Cardiac muscle cell (in vitro differentiated cells and primary cell): ENCODE measurements at places on chromosomes 2 and 18.

GRCh38 chr2:42752314-42752713, 11.6 kb downstream of the OXER1 start:
- no peak for DNase-seq

DNA sequence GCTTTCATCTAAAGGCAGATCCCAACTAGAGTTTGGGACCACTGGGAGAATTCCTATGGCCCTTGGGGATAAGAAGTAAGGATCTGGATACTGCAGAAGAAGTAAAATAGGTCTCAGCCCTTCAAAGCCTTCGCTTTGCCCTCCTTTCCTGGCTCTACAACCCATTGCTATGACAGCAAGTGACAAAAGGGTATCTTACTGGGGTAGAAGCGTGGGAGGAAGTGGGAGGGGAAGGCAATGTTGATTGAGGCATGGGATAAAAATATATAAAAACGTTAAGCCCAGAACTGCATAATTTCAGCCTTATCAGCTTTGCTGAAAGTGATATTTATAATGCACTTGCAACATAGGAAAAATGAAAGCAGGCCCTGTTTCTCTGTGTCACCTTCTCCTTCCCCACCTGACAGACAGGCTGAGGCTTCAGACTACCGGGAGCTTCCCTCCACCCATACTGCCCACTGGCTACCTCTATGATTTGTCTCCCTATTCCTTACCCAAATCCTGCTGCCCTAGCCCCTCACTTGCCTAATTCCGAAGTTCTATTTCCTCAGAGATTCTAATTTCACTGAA, 14.9 kb upstream of the SOS1 start:
- DNase-seq: no peak

- DNase-seq: no peak
Observed at GRCh38 chr2:33978471-33978870, 379.4 kb upstream of the FAM98A start.

DNA sequence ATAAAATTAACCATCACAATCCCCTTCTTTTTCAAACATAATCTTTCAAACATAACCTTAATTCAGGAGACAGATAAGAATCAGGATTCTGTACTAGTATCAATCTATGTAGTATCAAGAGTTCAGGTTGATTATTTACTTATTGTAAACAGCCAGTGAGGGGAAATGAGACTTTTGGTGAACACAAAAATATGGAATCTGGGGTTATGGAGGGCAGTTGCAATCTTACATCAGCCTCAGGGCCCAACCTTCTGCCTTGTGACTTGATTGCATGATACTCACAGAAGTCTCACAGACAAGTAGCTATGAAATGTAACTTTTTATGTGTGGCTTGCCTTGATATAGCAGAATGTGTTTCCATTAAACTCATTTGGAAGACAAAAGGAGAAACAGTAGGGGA, 262.7 kb upstream of the THSD7B start:
- DNase-seq: no peak

- no peak for DNase-seq
Observed at GRCh38 chr2:236847023-236847422, 238.7 kb upstream of the COPS8 start.

- no peak for DNase-seq
Observed at GRCh38 chr2:72003124-72003523, 144.5 kb downstream of the CYP26B1 start.

DNA sequence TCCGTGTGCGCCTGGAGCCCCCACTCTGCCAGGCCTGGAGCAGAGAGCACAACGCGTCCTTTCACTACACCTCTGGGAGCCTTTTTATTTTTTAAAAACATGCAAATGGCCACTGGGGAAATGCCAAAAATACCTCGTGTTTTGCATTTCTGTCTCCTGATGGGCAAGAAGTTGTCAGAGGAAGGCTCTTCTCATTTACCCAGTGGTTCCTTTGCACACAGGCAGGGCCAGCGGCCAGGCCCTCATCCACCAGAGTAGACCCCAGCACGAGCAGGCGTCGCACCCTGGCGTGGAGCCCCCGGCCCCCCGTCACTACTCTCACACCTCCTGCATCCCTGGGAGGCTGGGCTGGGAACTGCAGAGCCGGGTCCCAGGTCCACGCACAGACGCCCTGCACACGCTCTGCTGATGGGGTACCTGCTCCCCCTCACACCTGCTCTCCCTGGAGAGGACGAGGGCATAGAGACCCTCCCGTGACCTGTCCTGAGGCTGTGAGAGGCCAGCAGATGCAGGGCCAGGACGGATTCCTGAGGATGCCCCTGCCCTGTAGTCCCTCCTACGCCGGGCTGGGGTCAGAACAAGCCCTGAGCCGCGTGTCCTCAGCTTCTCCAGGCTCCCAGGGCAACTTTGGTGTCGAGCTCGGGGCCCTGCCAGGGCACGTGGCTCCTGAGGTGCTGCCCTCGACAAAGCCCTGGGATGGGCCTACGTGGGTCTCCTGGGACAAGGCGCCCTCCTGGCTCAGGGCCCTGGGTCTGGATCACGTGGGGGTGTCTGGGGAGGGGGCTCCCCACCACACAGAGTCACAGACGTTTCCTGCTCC, 65.0 kb downstream of the NFATC1 start:
- DNase-seq: no peak

DNA sequence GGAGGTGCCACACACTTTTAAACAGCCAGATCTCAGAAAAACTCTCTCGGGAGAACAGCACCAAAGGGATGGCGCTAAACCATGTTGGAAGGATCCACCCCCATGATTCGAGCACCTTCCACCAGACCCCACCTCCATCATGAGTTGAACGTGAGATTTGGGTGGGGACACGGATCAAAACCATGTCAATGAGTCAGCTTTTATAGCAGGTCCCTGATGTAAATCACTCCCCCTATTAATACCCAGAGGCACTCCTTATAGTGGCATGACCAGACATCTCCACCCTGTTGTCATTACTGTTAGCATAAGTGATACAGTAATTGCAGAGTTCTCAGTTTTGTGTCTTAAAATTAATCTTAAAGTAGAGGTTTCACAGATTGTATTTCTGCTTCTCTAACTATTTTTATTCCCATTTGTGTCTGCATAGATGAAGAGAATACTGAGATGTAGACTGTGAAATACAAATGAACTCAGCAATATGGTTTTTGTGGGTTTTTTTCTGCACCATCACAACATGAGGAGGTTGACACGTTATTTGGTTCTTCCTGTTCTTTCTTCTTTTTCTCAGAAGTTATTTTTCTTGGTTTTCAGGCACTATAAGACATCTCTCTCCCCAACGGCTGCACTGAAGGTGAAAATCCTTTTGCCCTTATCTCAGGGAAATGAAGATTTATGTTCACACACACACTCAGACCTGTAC, 218.2 kb downstream of the ARL4C start:
- DNase-seq: no peak

- DNase-seq: no peak
Observed at GRCh38 chr18:52617931-52618330, 277.9 kb downstream of the DCC start.

DNA sequence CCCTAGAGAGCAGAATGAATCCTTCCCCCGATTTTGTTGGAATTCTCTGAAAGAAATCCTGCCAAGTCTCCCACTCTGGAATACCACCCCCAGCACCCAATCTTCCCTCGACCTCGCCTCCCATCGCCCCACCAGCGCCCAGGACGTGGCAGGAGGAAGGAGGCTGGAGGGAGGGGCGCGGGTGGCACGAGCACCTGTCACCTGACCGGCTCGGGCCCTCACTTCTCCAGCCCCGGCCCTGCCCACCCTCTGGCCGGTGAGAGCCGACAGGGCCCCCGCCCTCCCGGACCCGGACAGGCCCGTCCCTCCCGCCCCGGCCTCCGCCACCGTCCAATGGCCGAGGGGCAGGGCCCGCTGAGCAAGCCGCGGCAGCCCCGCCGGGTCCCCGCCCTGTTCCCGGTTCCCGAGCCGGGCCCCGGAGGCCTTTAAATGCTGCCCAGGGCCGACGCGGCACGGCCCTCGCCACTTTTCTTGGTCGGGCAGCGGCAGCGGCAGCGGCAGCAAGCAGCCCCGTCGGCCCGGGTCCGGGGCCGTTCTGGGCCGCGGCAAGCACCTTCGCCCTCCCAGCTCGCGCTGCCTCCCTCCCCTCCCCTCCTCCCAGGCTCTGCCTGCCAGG, at the start of gene LGALSL:
Gene LGALSL, plus strand, starts transcription at position 393 of the 616 bp plus-strand sequence. CDS start 384 bp downstream, outside the sequence.
- peak; percentile 57 for DNase-seq

DNA sequence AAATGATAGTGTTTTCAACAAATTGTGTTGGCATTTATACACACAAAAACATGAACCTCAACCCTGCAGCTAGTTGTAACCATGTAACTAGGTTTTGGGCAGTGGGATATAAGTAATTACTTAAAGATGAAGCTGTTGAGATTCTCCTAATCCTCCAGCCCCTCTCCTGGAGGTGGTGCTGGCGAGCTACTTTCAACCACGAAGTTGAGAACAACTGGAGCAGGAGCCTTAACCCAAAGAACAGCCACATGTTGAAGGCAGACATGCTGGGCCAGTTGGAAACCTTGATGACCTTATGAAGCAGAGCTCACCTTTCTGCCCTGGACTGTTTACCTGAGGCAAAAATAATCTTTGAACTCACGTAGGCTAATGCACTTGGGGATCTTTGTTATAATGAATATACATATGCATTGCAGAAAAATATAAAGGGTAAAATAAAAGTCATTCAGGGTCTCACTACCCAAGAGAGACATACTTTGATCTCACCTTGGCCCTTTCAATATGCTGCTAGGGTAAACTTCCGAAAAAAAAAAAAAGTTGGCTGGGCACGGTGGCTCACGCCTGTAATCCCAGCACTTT, 89.6 kb upstream of the NPAS2 start:
- DNase-seq: peak; percentile 90

GRCh38 chr2:200797242-200797770, 14.4 kb upstream of the BZW1 start:
- DNase-seq: no peak

DNA sequence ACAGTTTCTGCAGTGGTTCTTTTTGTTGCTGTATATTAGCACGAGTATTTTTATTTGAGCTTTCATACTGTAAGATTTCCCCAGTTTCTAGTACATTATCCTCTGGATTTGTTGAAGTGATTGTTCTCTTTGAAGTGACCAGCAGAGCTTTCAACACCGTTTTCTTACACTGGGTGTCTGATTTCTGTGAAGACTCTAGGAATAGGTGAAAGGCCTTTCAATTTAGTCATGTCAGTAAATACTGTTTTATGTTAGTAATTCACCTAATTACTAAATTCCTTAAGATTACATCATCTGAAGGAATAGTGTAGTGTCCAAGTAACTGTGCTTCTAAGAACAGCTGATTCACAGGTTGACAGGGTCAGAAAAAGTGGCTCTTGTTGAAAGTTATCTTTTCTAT, 2.3 kb downstream of the PPM1B start:
- peak; percentile 32 for DNase-seq

DNA sequence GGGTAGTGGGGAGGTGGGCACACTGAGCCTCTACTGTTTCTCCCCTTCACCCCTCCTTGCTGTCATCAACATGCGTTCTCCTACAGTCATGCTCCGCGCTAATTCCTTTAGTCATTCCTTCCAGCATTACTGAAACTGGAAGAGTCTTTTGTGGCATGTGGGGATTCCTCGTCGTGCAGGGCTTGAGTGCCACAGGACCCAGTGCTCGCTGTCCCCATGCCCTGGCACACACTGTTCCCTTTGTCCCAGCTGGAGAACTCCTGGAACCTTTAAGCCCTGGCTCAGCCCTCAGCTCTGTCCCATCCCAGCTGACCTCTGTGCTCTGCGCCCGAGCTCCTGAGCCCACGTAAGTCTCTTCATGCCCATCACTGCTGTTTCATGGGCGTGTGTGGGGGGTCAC, 42.1 kb downstream of the ODC1 start:
- no peak for DNase-seq

DNA sequence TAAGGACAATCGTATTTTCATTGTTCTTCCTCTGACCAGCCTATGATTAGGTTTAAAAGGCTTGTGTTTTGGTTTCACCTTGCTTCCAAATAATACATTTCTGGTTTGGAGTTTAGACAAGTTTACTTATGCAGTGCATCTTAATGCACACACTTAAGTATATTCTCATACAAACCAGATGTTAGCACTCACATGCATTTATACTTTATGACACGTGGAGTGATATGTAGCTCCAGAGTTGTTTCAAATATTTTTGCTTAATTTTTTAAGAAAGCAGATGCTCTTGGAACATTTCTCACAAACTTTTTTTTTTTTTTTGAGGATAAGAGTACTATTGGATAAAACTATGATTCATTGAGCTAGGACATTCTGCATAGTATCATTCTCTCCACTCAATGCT, 109.9 kb downstream of the PDE1A start:
- no peak for DNase-seq

- DNase-seq: no peak
Observed at GRCh38 chr2:42658306-42658705, 89.9 kb downstream of the MTA3 start.

DNA sequence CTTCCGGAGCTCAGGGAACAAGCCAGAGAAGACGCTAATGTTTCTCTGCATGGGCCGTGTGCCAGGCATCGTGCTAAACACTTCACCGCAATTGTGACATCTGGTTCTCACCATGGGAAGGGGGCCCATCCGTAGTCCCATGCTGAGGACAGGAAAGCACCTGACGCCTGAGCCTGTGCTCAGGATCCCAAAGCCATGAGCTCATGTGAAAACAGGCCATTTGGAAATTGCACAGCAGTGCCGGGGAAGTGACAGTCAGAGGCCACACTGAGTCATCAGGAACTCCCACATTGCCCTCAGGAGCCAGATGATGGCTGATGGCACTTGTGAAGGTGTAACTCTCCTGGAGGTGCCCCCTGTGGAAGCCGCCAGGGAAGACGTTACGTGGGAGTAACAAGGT, 141.0 kb downstream of the INHBB start:
- DNase-seq: no peak

DNA sequence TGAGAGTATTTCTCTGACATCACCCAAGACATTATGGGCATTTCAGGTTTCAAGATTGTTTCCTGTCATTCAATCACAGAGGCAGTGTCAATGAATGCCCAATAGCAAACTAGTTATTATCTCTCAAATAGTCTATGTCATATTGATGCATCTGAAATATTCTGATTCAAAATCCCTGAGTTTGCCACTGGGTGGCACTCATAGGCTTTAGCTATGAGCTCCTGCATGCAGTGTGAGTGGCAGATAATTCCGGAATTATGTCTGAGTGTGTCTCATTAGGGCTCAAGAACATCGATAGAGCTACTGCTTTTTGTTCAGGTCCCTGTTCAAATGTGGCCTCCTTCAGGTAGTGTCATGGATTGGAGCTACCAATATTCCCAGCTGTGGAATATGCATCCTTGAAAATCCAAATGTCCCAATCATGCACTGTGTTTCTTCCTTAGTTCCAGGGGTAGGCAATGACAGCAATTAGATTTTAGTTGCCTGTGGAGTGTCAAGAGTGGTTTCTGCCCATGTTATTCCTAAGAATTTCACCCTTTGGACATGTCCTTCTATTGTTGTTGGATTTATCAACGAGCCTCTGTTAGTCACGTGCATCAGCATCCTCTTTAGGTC, 7.8 kb upstream of the OR6B3 start:
- DNase-seq: peak; percentile 63

- DNase-seq: no peak
Observed at GRCh38 chr18:56276466-56276865, 361.9 kb downstream of the TXNL1 start.

DNA sequence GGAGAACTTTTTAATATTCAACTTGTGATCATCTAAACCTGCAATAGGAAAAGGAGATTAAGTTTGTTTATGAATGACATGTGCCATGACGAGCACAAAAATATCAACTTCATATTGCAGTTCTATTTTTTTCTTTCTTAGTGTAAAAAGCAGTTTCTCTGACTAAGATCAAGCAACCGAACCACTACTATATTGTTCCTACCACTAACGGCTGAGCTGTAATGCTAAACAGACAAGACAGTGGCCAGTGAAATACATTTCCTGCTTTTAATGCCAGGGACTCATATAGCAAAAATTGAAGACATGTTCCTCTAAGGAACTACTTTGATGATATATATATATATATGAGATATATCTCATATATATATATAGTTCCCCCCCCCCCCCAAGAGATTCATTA, 1705.6 kb upstream of the TMEFF2 start:
- no peak for DNase-seq
